Effector CD4-positive, alpha-beta T cell (primary cell): ENCODE measurements at places on chromosomes 1 and 21.

- DNase-seq, result no peak
Measured at GRCh38 chr1:244284641-244285156, 167.0 kb downstream of the ADSS2 start.

DNA sequence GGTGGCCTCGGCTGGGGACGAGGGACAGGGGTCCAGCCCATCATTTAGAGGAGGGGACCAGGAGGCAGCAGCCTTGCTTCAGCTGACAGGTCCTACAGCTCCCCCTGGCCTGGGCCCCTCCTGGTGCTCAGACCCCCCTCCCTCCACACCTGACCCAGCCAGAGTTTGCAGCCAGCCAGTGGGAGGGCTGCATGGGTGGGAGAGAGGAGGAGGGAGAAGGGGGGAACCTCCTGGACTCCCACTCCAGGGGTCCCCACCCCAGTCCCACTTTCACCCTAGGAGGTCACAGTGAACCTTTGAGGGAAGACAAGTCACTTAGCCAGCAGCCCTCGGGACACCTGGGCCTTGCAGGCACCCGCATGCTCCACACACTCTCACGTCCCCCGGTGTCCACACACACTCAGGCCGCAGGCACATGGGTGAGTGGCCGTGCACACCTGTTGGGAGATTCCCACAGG, 108.9 kb upstream of the ZBTB40 start:
- no peak for DNase-seq

GRCh38 chr1:234168061-234168724, 205.1 kb upstream of the COA6 start:
- no peak for DNase-seq

- no peak for DNase-seq
Measured at GRCh38 chr1:181040284-181040865, 6.6 kb downstream of the MR1 start.

DNA sequence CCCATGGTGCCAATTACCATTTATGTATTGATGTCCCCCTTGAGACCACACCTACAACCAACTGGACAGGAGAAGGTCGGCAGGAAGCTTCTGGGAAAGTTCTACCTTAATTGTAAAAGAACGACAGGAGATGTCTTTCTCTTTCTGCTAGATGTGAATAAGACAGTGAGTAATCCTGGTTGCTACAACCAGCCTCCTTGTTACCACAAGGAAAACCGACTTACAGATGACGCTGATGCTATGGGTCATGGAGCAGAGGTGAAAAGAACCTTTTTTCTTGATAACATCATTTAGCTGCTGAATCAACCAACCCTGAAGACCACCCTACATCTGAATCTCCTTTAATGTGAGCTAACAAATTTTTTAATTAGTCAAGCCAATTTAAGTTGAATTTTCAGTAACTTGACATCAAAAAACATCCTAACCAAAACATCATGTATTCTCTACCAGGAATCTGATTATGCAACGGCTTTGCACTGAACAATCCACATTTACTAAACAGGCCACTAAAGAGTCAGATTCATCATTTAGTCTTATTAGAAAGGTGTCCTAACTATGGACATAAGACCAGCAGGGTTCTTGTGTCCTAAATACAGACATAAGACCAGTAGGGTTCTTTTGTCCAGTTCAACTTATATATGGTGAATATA, 23.0 kb downstream of the RGS2 start:
- DNase-seq, result no peak
